ENCODE measurements at places on chromosomes 3 and 15.

GRCh38 chr3:132346841-132347736, 29.9 kb downstream of the ACP3 start:
- no peak for DNase-seq

DNA sequence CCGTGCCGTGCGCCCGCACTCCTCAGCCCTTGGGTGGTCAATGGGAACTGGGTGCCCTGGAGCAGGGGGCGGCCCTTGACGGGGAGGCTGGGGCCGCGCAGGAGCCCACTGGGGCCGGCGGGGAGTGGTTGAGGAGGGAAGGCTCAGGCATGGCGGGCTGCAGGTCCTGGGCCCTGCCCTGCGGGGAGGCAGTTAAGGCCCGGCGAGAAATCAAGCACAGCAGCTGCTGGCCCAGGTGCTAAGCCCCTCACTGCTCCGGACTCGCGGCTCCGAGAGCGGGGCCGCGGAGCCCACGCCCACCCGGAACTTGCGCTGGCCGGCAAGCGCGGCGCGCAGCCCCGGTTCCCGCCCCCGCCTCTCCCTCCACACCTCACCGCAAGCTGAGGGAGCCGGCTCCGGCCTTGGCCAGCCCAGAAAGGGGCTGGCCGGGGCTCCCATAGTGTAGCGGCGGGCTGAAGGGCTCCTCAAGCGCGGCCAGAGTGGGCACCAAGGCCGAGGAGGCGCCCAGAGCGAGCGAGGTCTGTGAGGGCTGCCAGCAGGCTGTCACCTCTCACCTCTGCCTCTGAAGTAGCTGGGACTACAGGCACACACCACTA, 7.8 kb downstream of the GP9 start:
- no peak for DNase-seq

GRCh38 chr3:190122198-190122771, 1.6 kb upstream of the P3H2 start:
- DNase-seq = no peak

DNA sequence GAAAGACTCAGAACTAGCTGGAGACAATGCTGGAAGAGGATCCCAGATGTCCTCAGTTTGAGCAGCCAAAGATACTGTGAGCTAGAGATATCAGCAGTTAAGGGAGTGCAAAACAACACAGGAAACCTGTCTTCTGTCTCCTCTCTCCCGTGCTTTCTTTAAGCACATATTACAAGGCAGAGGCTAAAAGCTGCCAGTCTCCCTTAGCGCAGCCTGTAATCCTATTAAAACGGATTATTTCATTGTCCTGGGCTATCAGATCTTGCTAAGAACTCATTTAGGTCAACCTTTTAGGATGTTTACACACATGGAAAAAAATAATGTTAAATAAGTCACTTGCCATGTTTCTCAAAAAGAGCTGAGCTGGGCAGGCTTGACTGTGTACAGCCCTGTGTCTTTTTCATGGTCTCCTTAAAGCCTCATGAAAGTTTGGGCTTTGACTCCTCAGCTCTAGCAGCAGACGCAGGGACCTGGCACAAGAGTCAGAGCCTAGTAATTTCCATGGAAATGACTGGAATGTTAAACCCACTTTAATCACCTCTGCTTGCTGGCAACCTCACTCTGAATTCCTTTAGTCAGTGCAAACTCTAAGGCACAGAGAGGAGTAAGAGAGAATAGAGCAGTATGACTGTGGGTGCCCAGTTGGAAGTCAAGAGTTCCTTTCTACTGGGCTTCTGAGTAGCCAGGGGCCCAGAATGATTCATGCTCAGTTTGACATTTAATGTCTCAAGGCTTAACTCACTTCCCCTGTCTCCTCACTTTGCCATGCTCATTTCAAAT, 491.9 kb downstream of the NTRK3 start:
- no peak for DNase-seq

DNA sequence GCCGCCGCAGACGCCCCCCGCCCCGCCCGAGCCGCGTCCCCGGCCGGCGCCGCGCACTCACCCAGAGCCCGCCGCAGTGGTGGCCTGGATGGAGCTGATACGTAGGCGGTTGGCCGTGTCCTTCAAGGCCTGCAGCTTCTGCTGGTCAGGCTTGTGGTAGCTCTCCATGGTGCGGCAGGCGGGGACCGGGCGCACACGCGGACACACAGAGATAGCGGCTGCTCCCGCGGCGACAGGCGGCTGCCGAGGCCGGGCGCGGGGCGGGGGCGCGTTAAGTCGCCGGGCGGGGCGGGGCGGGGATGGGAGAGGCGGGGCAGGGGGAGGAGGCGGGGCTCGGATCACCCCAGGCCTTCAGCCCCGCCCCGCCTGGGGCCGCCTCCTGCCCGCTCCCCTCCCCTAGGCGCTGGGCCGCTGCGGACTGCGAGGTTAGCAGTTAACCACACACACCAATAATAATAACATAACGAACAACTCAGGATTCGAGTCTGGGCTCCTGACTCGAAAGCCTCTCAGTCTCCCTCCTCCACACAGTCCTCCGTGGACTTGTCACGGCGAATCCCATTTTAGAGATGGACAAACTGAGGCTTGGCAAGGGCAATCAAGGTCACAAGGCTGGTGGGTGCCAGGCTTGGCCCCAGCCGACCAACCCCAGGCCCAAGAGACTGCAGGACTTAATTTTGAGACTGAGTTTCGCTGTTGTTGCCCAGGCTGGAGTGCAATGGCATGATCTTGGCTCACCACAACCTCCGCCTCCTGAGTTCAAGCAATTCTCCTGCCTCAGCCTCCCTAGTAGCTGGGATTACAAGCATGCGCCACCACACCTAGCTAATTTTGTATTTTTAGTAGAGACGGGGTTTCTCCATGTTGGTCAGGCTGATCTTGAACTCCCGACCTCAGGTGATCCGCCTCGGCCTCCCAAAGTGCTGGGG, at the start of gene TKT:
TKT (minus strand) TSS at position 248 of the 929 bp plus-strand sequence; CDS start at position 168, 80 bp downstream.
- peak; percentile 27 for DNase-seq

- no peak for DNase-seq
Observed at GRCh38 chr3:8987645-8988383, 24.5 kb upstream of the RAD18 start.

DNA sequence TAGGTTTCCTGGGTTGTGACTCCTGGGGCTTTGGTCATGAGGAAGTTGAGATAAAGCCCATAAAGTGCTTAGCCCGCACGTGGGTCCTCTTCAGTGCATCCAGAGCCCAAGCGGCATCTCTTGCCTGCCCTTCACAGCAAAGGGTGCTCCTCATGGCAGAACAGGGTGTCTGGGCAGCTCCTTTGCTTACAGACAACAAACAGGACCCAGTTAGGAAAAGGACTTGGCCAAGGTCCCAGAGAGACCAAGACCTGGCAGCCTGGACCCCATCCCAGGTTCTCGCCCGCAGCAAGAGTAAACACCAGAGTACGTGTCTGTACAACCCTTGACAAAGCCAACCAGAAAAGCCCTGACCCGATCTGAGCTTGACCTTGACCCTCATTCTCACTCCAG, 27.0 kb downstream of the ALS2CL start:
- no peak for DNase-seq

GRCh38 chr15:101521591-101521990, 32.1 kb upstream of the PCSK6 start:
- DNase-seq = peak; percentile 90

DNA sequence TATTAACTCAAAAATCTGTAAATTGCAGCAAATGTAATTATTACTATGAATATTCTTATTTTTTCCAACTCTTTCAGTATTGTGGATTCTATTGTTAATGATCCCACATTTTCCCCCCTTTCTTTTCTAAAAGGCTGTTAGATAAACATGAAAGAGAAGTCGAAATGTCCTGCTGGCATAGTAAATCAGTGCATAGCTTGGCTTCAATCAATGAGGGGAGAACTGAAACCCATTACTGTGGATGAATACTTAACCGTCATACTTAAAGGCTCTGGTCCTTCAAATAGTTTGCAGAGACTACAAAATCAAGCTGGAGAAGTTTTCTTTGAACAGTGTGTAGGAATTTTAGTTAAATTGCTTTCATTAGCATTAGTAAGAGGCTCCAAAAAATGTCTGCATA, 667.9 kb downstream of the CADM2 start:
- no peak for DNase-seq

GRCh38 chr3:124034844-124035152, 42.9 kb upstream of the ROPN1 start:
- DNase-seq = no peak

GRCh38 chr15:44798826-44799225, 62.5 kb downstream of the TRIM69 start:
- no peak for DNase-seq

- DNase-seq = no peak
Observed at GRCh38 chr15:79543097-79543496, 111.0 kb downstream of the MINAR1 start.

GRCh38 chr15:40927495-40927872, 1.7 kb upstream of the DLL4 start:
- DNase-seq = no peak

DNA sequence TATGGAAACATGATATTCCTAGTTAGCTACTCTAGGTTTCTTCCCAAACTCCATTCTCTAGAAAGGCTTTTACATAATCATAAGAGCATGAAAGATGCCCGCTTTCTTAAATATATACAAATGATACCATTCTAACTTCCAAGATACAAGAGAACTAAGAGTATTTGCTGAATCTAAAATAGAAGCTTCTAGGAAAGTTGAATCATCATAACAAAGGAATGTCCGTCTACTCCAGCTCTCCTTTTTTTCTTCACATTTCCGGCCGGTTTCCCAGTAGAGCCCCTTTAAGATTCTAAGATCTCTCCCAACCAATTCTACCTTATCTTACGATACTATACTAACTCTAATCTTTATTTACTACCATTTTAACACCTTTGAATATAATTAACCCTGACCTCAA, 60.1 kb downstream of the RAD18 start:
- no peak for DNase-seq

DNA sequence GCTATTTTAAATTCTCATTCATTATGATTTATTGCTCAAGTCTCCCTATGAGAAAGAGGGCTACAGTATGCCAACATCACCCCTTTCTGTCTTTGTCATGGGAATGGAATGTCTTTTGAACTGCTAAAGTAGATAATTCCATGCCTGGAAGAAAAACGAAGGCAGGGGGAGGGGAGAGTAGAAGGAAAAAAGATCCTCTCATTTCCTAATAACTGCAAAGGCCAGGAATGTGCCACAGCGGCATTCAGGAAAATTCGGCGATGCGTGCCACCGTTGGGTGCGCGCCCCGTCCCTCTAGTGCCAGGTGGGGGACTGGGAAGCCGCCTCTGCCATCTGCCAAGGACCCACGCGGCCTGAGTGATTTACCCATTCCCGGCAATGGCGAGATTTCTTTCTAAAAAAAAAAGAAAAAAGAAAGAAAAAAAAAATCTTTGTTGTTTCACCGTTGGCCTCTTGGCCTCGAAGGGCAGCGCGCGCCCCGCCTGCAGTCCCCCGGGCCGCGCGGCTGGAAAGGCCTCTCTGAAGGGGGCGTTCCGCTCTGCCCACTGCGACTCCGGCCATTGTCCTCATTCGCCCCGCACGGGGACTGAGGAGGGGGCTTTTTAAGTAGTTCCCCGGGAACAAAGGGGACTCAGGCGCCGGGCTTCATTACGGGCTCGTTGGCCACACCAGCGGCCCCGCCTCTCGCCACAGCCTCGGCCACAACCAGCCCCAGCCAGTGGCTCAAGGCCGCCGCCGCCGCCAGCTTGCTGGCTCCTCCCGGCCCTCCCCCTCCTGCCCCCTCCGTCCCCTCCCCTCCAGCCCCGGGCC, 54.5 kb downstream of the CPN2 start:
- DNase-seq = no peak

- DNase-seq = no peak
Observed at GRCh38 chr3:43128464-43128863, 22.6 kb upstream of the POMGNT2 start.

DNA sequence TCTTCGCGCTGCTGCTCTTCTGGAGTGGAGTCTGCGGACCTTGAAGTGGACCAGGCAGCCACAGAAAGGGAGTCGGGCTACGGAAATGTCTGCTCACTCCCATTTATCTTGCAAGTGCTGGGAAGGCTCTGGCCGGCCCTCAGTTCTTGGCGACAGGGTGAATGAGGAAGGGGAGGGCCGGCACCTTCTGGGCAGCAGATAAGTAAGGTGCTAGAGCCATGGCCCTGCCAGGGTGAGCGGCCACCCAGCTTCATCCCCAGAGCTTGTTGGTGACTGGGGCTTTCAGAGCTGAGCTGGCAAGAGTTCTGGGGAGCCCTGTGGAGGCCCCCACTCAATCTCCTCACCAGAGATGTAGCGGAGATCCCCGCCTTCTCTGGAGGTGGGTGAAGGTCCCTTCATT, 103.5 kb downstream of the ASB7 start:
- DNase-seq = no peak

DNA sequence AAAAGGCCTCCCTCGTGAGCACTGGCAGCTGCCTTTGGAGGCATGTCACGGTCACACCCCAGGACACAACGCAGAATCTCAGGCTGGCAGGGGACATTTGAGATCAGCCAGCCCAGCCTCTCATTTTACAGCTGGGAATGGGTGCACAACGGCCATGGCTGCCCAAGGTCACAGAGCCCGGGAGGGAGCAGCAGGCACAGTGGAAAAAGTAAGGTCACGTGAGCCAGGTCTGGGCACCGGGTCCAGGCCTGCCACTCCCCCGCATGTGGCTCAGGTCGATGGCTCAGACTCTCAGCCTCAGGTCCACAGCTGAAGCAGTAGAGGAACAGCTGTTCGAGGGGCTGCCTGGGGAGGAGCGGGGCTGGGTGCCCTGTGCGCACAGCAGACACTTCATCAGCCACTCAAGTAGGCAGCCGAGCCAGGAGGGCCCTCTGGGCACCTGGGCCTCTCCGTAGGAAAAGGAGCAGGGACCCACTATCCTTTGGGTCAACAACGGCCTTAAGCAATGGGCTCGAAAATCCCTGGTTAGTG, 260.6 kb downstream of the GOLGA6L6 start:
- no peak for DNase-seq

DNA sequence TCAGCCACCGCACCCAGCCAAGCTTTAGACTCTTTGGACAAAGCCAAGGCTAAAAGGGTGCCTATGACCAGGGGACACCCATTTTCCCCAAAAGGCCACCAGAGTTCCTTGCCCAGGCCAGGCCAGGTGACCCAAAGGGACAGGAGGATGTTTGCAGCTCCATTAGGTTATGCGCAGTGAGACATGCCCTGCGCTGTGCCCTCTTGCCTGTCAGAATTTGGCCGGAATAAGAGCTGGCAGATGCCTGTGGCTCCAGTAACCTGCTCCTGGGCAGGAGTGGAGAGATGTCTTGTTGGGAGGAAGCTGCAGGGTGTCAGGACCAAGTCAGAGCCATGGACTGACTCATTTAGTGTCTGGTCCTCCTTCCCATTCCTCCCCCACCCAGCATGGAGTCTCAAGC, 20.5 kb downstream of the DNASE1L3 start:
- DNase-seq = no peak

GRCh38 chr3:141371882-141372281, 3.6 kb downstream of the ZBTB38 start:
- DNase-seq = no peak
